Left cardiac atrium (tissue), 4 donors: ENCODE measurements at places on chromosomes 7 and 10. TPM values are rescaled to one million over a fixed set of nuclear protein-coding genes. Genes with fewer than 3 reads are reported as not detected.

GRCh38 chr10:84654671-84655070 lies 326.3 kb downstream of the CCSER2 start:
- no peak for DNase-seq

GRCh38 chr7:93262535-93262934 lies 30.4 kb downstream of the VPS50 start:
- no peak for DNase-seq

DNA sequence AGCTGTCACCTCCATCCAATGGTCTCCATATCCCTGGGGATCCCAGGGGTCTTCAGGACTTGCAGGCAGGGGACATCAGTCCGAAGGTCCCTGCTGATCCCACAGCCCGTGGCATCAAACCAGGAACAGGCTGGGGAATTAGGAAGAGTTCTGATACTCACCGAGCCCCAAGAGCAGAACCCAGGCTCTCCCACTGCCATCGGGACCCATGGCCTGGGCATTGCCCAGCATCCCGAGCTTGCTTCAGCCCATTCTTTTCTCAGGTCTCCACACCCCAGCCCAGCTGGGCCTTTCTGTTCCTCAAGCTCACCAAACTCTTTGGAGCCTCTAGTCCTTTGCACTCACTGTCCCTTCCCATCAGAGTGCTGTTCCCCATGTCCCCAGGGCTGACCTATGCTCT lies 280.9 kb downstream of the GRID1 start:
- DNase-seq, result no peak

DNA sequence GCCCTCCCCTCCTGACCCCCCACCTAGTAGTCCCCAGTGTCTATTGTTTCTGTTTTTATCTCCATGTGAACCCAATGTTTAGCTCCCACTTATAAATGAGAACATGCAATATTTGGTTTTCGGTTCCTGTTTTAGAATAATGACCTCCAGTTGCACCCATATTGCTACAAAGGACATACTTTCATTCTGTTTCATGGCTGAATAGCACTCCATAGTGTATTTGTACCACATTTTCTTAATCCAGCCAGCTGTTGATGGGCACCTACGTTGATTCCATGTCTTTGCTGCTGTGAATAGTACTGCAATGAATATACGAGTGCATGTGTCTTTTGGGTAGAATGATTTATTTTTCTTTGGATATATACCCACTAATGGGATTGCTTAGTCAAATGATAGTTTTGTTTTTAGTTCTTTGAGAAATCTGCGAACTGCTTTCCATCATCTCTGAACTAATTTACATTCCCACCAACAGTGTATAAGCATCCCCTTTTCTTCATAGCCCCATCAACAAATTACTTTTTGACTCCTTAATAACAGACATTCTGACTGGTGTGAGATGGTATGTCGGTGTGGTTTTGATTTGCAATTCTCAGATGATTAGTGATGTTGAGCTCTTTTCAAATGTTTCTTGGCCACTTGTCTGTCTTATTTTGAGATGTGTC lies 128.4 kb upstream of the PHYHIPL start:
- no peak for DNase-seq

- no peak for DNase-seq
Measured at GRCh38 chr10:132043861-132044695, 21.7 kb upstream of the JAKMIP3 start.

PLEKHS1 gene
- total RNA-seq, result not detected
